Activated CD8-positive, alpha-beta T cell treated with anti-CD3 and anti-CD28 coated beads for 36 hours (primary cell): ENCODE measurements at places on chromosomes 1 and 21.

DNA sequence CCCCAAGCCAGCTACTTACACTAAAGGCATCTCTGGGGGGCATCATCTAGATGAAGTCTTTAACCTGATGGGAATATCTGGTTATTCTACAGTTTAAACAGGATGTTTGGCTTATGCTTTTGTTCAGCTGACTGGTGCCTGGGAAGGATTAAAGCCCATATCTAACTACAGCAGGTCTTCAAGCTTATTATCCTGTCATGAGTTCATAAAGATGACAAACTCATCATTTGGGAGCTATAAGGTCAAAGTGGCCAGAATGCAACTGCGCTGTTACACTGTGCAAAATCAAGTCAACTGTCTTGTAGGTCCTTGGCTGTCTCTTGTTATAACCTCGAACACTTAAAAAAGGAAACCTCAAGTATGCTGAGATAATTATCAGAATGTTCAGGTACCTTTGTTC, 18.6 kb upstream of the MOB3C start:
- DNase-seq: no peak

DNA sequence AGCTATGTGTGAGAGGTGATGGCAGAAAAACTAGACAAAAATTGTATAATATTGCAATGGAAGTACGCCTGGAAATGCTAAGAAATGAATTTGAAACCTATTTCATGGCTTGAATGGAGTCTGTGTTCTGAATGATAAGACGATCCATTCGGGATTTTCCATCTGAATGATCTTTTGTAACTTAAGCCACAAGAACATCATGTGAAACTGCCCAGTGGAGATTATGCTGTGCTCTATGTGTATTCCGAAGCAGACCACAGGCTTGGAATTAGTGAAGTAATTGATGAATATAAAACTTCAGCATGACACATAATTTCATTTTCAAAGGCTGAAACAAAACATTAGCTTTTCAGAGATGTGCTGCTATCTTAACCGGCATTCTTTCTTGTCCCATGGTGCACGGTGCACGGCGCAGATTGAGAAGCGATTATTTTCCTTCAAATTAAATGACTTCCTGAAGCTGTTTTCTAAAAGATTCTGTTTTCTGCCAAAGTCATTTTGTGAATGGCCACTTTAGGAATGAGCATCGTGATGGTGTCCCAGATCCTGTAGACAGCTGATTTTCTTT, 652.9 kb downstream of the PLA2G4A start:
- no peak for DNase-seq

DNA sequence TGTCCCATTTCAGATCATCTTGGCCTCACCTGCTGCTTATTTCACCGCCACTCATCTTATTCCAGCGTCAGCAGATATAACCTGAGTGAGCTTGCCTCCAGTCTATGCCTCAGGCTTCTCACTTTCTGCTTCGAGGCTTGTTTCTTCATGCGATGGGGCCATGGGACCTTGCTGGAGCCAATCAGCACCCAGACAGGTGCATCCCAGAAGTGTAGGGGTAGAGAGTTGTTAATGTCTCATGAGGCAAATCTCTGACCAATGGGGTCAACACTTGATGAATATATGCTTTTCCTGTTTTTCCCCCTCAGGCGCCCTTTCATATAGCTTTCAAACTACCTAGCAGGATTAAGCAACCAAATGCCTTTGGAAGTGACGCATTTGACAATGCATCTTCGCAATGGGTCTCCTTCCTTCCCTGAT, 935 bp upstream of the YIPF1 start:
- DNase-seq: peak; percentile 42

GRCh38 chr1:76203127-76203526, 128.6 kb downstream of the ST6GALNAC3 start:
- no peak for DNase-seq

DNA sequence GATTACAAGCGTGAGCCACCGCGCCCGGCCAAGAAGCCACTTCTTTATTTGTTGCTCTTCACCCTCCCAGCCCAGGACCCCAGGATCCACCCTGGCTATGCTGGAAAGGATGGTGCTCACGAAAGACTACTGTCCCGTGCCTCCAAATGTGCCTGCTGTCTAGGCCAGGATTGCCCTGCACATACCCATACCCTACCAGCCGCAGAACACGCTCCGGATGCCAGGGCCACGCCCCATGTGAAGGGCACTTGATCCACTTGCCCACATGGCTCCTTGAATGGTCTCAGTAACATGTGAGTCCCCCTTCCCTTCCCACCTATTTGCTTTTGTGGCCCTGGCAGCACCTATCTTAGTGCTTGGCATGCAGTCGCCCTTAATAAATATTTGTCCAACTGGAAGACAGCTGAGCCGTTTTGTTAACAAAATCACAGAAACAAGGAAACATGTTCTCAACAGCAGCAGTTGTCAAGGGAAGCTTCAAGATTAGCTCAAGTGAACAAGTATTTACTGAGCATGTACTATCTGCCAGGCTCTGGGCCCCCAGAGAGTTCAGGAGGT, 13.8 kb upstream of the UBXN10 start:
- DNase-seq: no peak

DNA sequence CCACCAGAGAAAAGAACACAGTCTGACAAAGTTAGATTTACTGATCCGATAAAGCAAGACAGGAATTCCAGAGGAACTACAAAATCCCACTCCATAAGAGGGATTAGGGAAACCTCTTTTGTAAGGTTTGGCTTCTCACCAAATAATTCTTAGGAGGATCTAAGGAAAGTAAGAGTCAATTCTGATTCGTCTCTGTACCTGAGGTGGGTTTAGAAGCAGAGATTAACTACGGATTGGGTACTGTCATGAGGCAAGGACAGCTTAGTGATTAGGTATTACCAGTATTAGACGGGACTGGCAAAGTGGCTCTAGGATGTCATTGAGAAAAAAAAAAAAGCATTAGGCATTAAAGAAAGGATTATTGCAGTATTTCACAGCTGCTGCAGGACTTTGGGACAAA, 371.7 kb upstream of the BRINP3 start:
- DNase-seq: no peak

- DNase-seq: no peak
Measured at GRCh38 chr1:47722909-47723580, 274.1 kb downstream of the TRABD2B start.

- no peak for DNase-seq
Measured at GRCh38 chr1:47179988-47180563, 9.8 kb downstream of the PDZK1IP1 start.

- peak; percentile 66 for DNase-seq
Measured at GRCh38 chr21:35036465-35037383, 12.4 kb downstream of the RUNX1 start.

DNA sequence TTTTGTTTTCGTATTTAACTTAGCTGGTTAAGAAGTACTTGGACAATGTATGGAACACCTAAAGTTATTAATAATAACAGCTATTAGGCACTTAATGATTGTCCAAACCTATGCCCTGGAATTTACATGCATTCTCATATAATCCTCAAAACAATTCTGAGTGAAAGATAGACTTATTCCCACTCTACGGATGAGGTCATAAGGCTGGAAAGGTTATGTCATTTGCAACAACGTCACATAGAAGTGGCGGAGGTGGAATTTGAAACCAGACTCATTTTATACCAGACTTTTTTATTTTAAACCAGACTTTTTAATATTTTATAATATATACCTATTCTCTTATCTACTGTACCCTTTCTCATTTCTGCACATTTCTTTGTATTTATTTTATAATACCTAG, 8.4 kb downstream of the LRRC8D start:
- DNase-seq: no peak
